Endodermal cell (in vitro differentiated cells): ENCODE measurements at places on chromosomes 7 and 10. TPM values are rescaled to one million over a fixed set of nuclear protein-coding genes. Genes with fewer than 3 reads are reported as not detected.

Gene HOXA6
- total RNA-seq = not detected in 2 replicates

Gene ADAM12
- total RNA-seq = 0.14 and 0.46 TPM in 2 replicates

Gene GIMAP2
- not detected in 2 replicates for total RNA-seq

Gene ZNRF2
- 10.8 to 21.2 TPM (median 20.9 TPM) in 3 replicates for total RNA-seq

Gene MAD1L1
- total RNA-seq = 43.5 and 61.4 TPM in 2 replicates

Gene PAPOLB
- total RNA-seq = 0.90 and 1.8 TPM in 2 replicates

- H3K27ac ChIP-seq = no peak overlapping the region
- H3K4me1 ChIP-seq = no peaks in the 10 kb centered on the region
- no peak overlapping the region for H3K4me3 ChIP-seq
- no peaks in the 10 kb centered on the region for H3K36me3 ChIP-seq
- no peak for DNase-seq
Measured at GRCh38 chr7:23662984-23663313, 17.1 kb upstream of the FAM221A start.

DNA sequence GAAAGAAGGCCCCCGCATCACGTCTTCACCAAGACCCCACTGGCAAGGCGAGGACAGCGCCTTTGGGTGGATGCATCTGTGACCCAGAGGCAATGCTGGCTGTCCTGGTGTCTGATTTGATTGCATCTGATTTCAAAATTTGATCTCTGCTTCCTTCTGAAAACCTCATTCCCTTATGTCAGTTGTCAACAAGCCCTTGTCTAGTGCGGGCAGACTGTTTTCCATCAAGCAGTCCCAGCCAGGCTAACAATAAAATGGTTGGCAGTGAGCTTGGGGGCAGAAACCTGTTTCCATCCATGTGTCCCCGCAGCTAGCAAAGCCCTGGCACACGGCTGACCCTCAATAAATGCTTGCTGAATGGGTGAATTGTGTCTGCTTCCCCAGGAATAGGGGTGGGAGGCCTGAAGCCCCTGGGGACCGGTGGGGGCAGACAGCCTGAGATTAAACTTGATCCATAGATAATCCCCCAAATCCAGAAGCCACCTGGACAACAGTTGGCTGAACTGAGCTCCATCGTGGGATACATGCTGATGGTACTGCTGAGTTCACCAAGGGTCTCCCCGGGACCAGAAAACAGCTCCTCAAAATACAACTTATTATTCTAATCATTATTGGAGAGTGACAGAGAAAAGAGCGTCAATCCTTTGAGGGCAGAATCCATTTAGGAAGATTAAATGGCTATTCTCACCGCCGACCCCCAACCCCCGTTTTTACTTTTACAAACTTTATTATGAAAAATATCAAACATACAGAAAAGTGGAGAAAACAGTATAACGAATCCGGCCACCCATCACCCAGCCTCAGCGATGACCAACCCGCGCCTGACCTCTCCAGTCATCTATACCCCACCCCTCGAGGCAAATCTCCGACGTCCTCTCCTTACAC lies 912 bp upstream of the DUSP5 start:
- H3K36me3 ChIP-seq = no peaks in the 10 kb centered on the region
- no peak overlapping the region for H3K27ac ChIP-seq
- H3K27me3 ChIP-seq = no peaks in the 10 kb centered on the region
- H3K4me3 ChIP-seq = peak overlapping the region; percentile 88
- H3K4me1 ChIP-seq = peaks cover 12% of the 10 kb centered on the region
- DNase-seq = no peak

DNA sequence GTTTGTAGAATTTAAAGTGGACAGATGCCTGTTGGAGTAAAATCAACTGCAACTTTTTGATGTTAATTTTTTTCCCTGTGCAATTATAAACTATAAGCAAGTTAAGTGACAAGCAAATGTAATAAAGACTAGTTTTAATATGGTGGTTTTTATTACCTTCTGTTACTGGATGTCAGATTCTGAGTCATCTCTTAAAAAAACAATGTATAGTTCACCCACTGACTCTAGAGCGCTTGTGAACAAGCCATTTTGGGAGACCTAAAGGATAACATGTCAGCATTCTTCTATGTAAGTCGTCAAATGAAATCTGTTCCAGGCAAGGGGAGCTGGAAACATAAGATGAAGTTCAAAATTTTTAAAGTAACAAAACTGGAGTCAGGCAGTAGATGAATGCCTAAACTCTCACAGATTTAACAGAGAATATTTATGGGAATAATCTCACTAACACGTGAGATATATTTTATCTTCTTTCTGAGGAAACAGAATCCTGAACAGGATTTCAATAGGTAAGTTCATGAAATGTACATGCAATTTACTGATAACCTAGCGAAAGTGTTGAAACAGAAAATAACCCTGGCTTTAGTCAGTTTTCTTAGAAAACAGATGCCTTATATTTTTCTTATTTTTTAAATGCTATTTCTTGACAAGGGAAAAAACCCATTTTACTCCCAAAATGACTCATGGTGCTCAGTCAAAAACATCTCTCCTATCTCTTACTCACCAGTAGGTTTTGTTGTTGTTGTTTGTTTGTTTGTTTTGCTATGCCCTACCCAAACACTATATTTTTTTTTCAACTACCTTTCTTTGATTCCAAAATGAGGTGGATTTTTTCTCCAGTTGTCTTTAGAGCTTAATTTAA lies 91.7 kb downstream of the SLC39A12 start:
- H3K27ac ChIP-seq = no peak overlapping the region
- no peaks in the 10 kb centered on the region for H3K27me3 ChIP-seq
- peaks cover 4% of the 10 kb centered on the region for H3K4me1 ChIP-seq
- no peak overlapping the region for H3K4me3 ChIP-seq
- H3K36me3 ChIP-seq = no peaks in the 10 kb centered on the region

GRCh38 chr10:119365773-119366599 lies 158.6 kb downstream of the GRK5 start:
- H3K27ac ChIP-seq = no peak overlapping the region
- H3K4me1 ChIP-seq = no peaks in the 10 kb centered on the region
- no peaks in the 10 kb centered on the region for H3K27me3 ChIP-seq
- no peak overlapping the region for H3K4me3 ChIP-seq

GRCh38 chr10:60977161-60978122 lies 33.5 kb upstream of the RHOBTB1 start:
- no peak for DNase-seq
- no peak overlapping the region for H3K4me3 ChIP-seq
- H3K27me3 ChIP-seq = no peaks in the 10 kb centered on the region
- H3K36me3 ChIP-seq = no peaks in the 10 kb centered on the region
- no peak overlapping the region for H3K27ac ChIP-seq

DNA sequence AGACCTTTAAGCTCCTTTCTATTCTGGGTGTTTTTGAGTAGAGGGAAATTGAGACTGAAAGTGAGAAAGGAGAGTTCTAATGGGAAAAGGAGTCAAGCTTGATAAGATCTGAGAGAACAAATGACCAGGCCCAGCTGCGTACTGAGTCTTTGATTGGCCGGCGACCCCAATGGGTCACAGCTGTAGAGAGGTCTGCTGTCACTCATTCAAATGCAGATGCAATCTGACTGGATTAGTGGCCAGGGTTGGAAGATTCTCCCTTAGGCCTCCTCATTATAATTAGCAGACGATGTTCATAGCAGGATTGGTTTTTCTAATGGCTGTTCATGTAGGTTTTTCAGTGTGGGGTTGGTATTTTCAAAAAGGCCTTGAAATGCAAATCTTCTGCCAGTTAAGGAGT lies 127.2 kb upstream of the SLC25A13 start:
- H3K27ac ChIP-seq = no peak overlapping the region
- no peak overlapping the region for H3K4me3 ChIP-seq
- H3K36me3 ChIP-seq = no peaks in the 10 kb centered on the region

DNA sequence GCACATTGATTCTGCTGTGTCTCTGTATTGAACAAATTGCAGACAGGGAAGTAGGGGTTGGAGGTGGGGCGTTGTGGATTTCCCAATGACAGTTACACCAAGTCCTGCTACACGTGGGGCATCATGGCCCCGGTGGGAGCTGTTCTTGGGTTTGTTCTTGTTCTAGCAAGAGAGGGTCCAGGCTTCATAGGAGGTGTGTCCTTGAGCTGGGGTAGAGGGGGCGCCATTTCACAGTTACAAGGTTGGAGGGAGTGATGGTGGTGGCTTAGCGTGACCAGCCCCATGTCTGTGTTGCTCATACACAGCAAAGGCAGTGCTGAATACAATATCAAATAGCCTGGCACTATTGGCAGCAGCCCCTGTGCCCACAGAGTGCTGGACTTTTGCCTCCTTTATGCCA lies 15.7 kb downstream of the SH2D4B start:
- H3K36me3 ChIP-seq = no peaks in the 10 kb centered on the region
- H3K27me3 ChIP-seq = no peaks in the 10 kb centered on the region
- H3K4me1 ChIP-seq = no peaks in the 10 kb centered on the region
- no peak overlapping the region for H3K4me3 ChIP-seq
- no peak overlapping the region for H3K27ac ChIP-seq

DNA sequence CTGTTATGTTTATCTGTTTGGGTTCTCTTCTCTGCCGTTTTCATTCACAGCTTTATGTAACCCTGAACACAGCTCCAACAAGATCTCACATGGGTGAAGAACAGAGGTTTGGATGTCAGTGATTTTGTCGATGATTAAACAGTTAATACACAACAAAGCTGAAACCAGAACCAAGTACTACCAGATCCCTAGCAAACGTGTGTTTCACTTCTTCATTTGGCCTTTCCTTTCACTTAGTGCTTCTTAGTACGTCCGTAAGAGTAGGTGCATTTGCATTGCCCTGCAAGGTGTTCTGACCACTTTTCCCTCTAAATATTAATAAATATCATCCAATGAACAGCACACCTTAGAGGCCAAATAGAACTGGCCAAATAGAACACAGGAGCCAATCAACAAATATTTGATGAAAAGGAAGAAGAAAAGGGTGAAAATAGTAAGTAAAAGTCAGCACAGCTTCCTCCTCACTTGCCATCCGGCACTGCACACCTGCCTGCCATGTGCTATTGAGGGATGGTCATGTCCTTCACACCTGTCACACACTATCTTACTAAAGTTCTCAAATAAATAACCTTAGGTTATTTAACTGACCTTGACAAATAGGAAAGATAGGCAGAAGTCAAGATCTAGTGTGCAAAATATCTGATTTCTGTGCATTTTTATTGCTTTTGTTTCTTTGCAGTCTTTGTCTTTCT lies 252.6 kb upstream of the ANKRD30A start:
- no peaks in the 10 kb centered on the region for H3K4me1 ChIP-seq
- no peak overlapping the region for H3K27ac ChIP-seq
- no peak for DNase-seq
- no peak overlapping the region for H3K4me3 ChIP-seq

- H3K27ac ChIP-seq = no peak overlapping the region
- H3K36me3 ChIP-seq = no peaks in the 10 kb centered on the region
- DNase-seq = no peak
- H3K4me1 ChIP-seq = peaks cover 6% of the 10 kb centered on the region
Measured at GRCh38 chr10:22646388-22646853, 68.0 kb downstream of the PIP4K2A start.

- no peaks in the 10 kb centered on the region for H3K27me3 ChIP-seq
- H3K4me1 ChIP-seq = peaks cover 19% of the 10 kb centered on the region
- peak overlapping the region; percentile 4 for H3K27ac ChIP-seq
- peak; percentile 91 for DNase-seq
Measured at GRCh38 chr10:70442332-70442988, 979 bp upstream of the NODAL start.

GRCh38 chr7:139092090-139092796 lies 17.3 kb downstream of the ZC3HAV1 start:
- peak; percentile 57 for DNase-seq
- H3K36me3 ChIP-seq = peaks cover 30% of the 10 kb centered on the region
- H3K27me3 ChIP-seq = no peaks in the 10 kb centered on the region
- peaks cover 21% of the 10 kb centered on the region for H3K4me1 ChIP-seq
- H3K4me3 ChIP-seq = peak overlapping the region; percentile 42

DNA sequence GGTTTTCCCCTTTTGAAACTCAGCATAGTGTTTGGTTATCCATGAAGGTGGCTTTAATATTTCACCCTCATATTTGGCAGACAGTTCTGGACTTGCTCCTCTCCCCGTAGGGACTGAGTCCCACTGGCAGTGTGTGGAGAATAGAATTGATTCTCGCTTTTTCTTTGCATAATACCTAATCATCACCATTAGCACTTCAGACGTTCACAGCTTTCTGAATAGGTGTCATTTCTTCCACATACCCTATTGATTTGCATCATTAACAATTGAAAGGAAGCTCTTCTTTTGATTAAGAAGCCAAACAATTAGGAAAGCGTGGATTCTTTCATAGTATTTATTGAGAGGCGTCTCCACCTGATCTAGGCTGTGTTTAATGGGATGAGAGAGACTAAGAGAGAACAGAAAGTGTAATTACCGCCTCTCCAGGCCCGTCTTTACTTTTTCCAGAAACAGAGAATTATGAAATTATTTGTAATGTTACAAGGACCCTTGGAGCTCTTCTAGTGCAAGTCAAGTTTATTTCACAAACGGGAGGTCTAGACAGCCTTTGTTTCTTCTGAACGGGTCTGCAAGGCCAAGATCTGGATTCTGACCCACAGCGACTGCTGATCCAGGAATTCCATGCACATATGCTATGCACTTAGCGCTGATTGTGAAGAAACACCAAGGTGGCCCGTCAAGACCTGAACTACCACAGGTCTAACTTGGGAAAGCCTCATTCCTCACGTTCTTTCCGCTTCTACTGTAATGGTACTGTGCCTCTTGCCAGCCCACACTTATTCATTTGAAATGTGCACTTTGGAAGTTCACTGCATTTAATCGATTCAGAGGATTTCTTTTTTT lies 249.9 kb upstream of the C7orf33 start:
- peak; percentile 62 for DNase-seq
- H3K4me3 ChIP-seq = peak overlapping the region; percentile 99
- peaks cover 17% of the 10 kb centered on the region for H3K4me1 ChIP-seq
- H3K27me3 ChIP-seq = no peaks in the 10 kb centered on the region
- H3K27ac ChIP-seq = no peak overlapping the region
- peaks cover 21% of the 10 kb centered on the region for H3K36me3 ChIP-seq

GRCh38 chr7:128010391-128011127 lies 20.7 kb downstream of the LRRC4 start:
- peaks cover 46% of the 10 kb centered on the region for H3K36me3 ChIP-seq
- peak overlapping the region; percentile 62 for H3K27ac ChIP-seq
- DNase-seq = no peak
- no peaks in the 10 kb centered on the region for H3K27me3 ChIP-seq
